ENCODE measurements at places on chromosomes 16 and 17.

DNA sequence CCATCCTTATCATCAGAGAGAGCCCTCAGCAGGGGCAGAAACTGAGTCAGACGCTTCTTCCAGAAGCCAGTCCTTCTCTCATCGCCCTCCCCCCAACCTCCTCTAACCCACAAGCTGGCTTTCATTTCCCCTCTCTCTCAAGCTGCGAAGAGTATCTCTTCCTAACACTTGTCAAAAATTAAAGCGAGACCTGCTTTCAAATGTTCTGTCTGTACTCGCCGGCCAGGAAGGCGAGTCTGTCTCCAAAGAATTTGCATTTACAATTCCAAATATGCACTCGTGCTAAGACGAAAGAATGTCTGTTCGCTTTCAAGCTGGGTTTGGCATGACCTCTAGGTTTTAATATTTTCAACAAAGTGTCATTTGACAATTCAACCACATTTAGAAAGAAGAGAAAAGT, 140.4 kb downstream of the RGS9 start:
- no peak for DNase-seq

DNA sequence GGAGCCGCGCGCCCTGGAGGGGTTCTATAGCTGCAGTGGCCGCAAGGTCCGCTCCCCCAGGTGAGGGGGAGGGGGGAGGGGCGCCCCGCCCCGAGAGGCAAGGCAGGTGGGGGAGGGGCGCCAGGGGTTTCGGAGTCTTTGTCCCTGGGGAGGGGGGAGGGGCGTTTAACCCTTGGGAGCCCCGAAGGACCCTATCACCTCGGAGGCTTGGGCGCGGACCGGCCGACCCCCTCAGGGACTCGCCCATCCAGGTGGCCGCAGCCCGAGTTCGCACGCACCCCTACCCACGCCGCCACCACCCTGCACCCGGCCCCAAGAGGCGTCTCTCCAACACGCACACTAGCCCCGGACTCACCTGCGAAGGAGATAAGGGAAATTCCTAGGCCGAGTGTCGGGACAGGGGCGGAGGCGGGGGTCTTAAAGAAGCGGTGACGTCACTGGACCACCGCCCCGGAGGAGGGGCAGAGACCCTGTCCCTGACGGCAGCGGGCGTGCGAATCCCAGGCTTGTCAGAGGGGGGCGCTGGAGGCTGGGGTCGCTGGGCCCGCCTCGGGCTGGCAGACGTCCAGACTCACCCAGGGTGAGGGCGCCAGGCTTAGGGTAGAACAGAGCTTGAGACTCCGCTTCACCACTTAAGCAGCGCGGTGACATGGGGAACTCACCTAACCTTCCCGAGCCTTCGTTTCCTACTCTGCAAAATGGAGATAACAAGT, at the start of gene CLDN6:
Gene CLDN6, minus strand, starts transcription at position 390 of the 713 bp plus-strand sequence. CDS start 2,162 bp downstream, outside the sequence.
- no peak for DNase-seq

DNA sequence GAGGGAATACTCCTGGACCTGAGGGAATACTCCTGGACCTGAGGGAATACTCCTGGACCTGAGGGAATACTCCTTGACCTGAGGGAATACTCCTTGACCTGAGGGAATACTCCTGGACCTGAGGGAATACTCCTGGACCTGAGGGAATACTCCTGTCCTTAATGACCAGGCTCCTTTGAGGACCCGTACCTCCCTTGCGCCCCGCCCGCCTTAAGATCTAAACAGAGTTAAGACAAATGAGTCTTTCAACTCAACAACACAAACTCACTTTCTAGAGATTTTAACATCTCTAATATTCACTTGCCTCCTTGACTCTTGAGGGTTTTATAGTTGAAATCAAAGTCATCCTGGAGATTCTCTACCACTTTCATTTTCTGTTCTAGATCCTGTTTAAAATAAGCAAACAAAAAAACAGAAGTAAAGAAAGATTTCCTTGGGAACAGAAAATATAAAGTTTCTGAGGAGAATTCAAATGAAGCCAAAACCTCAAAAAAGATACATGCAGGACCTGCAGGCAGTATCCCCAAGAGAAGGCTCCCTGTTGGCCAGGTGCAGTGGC, 49.7 kb downstream of the STAT3 start:
- DNase-seq = no peak

GRCh38 chr16:85983606-85984230, 84.8 kb downstream of the IRF8 start:
- no peak for DNase-seq

DNA sequence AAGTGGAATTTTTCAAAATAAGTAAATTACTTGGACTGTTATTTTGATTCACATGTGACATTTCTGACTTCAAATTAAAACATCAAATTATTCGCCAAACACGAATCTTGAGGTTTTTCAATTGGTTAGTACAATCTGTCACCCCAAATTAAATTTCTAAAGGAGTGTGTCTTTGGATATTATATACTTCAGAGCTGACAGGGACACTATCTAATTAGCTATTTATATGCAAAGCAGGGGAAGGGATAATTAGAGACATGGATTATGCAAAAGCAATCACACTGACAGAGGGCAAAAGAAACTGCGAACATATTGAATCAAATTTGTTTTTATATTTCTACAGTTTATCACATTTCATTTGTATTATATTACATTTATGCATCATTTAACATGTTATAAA, 433.0 kb downstream of the KIF2B start:
- no peak for DNase-seq

DNA sequence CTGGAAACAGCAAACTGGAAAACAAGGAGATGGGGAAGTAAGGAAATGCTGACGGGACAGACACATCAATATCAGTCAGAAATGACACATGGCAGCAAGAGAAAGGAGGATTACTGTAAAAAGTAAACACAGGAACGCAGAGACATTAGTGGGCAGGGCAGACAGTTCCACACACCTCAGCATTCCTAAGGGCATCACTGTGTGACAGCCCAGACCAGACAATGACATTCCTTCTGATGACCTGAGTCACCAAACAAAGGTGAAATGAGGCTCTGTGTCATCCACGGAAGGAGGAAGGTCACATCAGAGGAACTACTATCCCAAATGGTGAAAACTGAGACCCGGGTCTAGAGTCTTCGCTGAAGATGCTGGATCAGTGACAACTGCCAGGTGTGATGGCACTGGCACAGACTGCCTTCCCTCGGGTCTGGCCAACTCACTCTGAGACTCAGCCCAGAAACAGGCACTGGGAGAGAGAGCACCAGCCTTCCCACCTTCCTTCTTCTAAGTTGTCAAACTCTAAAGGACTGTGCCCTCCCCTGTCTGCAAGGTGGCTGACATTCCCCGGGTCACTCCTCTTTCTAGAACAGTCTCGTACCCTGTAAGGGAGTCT, 36.7 kb downstream of the TK2 start:
- no peak for DNase-seq

- peak; percentile 27 for DNase-seq
Observed at GRCh38 chr17:66426397-66427033, 124.1 kb downstream of the PRKCA start.

GRCh38 chr16:73355981-73356380, 308.1 kb upstream of the ZFHX3 start:
- no peak for DNase-seq

- no peak for DNase-seq
Observed at GRCh38 chr16:68446681-68447652, 1.3 kb downstream of the SMPD3 start.

GRCh38 chr16:81445966-81446906, 1.6 kb downstream of the CMIP start:
- no peak for DNase-seq

DNA sequence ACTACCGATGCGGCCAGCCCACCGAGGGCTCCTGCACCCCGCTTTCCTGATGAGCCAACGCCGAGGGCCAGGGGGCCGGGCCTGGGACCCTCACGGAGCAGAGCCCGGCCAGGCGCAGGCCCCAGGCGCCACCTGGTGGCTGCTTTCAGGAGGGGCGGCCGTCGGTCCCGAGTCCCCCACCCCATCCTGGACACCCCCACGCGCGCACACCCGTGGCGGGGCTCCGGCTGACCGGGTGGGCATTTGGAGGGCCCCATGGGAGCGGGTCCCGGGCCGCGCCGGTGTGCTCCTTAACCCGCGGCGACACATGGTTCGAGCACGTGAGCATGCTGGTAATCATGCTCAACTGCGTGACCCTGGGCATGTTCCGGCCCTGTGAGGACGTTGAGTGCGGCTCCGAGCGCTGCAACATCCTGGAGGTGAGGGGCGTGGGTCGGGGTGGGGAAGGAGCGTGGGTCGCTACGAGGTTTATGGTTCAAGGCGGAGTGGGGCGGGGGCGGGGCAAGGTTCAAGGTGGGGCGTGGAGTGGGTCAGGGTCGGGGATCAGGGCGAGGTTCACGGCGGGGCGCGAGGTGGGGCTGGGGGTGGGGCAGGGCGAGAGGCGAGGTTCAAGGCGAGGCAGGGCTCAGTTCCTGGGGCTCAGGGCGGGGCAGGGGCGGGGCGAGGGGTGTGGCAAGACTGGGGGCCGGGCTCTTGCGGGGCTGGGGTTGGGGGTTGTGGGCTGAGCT, 30.2 kb downstream of the TPSG1 start:
- DNase-seq = no peak

- DNase-seq = no peak
Observed at GRCh38 chr16:2817340-2818271, 569 bp downstream of the PRSS21 start.

GRCh38 chr17:30332057-30332542, 1.8 kb downstream of the TMIGD1 start:
- peak; percentile 17 for DNase-seq

DNA sequence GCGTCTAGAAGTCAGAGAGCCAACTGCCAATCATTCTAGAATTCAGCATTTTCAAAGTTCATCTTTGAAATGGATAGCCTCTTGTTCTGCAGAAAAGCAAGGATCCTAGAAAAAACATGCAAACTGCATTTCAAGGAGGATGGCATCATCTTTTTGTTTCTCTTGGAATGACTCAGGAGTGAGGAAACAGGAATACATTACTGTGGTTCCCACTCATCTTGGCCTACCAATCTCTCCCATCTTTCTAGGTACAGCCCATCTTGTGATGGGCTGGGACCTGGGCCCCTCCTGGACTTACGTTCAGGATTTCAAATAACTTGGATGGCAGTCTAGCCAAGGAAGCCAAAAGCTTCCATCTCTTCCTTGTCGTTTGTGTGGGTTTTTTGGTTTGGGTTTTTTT, 363.4 kb downstream of the CDH13 start:
- DNase-seq = no peak

GRCh38 chr17:60506312-60506711, 19.7 kb downstream of the APPBP2 start:
- no peak for DNase-seq

- no peak for DNase-seq
Observed at GRCh38 chr16:79185711-79186110, 414.8 kb downstream of the MAF start.

DNA sequence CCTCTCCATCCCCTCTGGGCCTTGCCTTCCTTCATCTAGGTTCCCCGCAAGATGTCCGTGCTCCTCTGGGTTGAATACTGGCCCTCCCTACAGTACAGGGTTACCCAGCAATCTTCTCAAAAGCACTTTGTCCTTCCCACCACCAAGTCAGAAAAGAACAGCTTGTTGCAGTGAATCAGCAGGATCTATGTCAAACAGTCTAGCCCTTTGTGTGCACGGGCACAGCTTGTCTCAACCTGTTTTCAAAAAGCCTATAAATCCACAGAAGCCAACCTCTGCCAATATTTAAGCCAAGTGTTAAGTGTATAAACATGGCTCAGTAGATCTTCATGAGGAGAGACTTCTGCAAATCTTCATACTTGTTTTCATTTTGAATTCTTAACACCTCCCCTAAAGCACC, 25.2 kb downstream of the C17orf67 start:
- no peak for DNase-seq

DNA sequence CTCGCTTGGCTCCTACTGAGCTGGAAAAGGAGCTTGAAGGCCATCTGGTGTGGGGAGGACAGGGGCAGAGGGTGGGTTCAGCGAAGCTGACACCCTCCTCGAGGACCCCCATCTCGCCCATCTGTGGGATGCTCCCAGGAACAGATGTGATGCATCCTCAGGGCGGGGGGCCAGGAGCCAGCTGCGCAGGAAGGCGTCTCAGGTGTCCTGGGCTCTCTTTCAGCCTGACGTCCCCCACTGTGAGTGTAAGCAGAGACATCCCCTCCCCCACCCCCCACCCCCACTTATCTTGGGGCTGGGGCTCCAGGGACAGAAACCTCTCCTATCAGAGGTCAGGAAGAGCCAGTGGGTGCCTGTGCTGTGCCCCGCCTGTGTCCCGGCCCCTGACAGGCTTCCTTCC, 16.2 kb downstream of the KIF19 start:
- DNase-seq = no peak

DNA sequence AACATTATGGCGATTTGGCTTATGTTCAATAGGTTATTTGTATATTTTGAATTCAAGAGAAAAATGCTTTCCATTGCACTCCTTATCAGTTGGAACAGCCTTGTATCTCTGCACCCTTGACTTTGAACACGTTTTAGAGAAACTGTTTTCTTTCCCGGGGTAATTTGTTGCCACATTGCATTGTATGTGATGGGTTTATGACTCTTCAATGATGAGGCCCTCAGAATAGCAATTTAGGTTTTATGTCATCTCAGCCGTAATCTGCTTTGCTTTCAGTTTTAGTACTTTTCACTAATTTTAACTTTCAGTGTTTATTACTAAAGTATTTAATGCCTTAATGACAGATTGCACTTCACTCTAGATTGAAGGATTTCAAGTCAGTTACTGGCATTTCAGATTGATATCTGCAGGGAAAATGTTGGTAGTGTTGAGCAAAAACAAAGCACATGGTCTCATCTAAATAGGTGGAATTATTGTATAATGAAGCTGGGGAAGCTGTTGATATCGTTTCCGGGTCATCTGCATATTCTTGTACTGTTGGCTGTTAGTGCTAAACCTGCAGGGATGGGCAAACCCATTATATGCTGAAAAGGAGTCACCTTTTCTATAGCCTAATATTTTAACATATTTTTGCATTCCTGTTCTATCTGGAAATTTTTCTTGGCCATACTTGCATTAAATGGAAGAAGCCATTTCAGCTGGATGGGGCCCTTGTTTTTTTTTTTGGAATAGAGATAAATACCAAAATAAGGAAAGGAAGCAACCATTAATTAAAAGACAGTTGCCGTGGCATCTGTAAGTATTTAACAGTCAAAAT, 2.0 kb downstream of the LUC7L3 start:
- no peak for DNase-seq

GRCh38 chr16:14097182-14097959, 26.3 kb downstream of the MRTFB start:
- no peak for DNase-seq

DNA sequence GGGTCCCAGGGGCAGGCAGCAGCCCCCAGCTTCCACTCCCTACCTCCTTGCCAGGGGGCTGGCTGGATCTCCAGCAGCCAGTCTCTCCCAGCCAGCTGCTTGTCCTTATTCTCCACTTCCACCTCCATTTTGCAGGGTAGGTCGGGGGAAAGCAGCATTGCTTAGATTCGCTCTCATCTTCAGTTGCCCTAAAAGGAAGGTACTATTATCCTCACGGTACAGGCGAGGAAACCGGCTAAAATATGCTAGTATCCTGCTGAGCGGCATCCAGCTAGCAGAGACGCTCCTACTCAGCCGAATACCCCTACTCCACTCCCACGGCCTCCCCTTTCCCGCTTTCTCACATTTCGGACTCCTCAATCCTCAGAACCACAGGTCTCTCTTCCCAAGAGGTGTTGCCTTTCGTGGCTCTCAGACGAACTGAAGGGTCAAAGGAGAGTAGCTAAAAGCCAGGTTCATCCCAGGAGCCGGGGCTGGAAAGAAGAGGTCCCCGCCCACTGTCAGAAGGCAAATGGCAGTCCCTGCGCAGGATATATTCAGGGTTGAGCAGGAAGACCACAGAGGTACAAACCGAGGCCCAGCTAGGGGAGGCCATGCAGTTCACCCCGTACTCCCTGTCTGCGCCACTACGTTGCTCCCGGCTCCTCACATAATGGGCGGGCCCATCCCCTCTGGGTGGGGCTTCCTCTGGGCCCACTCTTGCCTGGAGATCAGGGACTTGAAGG, 1.7 kb upstream of the RAB11FIP4 start:
- DNase-seq = no peak

- DNase-seq = no peak
Observed at GRCh38 chr17:59533694-59534093, 31.7 kb upstream of the DHX40 start.

All from stimulated activated CD4-positive, alpha-beta T cell treated with anti-CD3 and anti-CD28 coated beads, TNF-alpha, amount 100 ng/mL, for 4 hours (primary cell).